ENCODE measurements at places on chromosomes 7 and 10.

DNA sequence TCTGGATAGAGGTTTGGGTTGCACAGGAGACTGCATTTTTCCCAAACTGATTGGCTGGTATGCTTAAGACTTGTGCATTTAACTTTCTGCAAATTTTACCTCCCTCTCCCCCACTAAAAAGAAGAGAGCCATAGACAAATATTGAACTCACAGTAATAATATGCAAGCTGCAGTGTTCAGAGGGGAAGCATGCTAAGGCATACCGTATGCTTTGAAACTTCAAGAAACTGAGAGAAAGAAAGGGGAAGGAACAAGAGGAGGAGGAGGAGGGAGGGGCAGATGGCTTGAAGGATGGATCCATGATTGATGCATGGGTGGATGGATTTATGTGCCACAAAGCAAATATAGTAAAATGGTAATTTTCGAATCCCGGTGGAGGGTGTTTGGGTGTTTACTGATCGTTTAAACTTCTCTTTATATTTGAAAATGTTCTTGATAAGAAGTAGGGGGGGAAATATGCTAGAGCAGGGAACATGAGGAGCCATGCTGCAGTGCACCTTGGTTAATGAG, 7.8 kb upstream of the KLF6 start:
- no peak for DNase-seq

- DNase-seq: no peak
Measured at GRCh38 chr10:33507662-33508425, 173.4 kb upstream of the NRP1 start.

DNA sequence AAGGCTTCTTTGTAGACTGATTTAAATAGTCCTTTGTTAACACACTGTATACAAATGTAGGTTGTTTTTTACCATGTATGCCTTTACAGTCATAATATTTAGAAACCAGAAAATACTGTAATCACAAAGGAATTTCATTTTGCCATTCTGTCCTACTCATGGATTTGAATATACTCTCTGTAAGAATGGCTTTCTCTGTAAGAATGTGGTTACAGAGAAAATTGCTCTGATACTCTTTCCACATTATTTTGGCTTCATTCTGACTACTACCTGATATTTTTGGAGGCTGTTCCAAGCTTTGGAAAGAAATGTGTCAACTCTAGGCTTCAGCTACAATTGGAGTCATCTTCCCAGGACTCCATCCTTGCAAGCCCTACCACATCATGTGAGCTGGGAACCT, 23.5 kb downstream of the CH25H start:
- no peak for DNase-seq

DNA sequence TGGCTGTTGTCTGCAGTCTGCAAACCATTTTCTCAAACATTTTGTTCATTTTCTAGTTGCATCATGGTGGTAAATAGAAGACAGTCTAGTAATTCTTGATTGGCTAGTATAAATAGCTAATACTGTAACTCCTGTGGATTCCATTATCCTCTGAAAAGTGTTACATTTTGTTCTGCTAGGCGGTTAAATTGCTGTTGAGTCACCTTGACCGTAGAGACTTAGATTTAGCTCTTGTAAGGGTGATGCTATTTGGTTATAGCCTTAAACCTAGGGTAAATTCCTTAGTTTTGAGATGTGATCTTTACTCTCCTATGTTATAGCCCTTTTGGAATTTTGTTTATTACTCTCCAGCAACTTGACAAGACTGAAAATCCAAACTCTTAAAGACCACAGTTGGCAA, 58.8 kb downstream of the SHOC2 start:
- no peak for DNase-seq

- no peak for DNase-seq
Measured at GRCh38 chr10:70729763-70730357, 55.3 kb downstream of the TBATA start.

- DNase-seq: no peak
Measured at GRCh38 chr7:155534691-155535090, 11.7 kb downstream of the CNPY1 start.

DNA sequence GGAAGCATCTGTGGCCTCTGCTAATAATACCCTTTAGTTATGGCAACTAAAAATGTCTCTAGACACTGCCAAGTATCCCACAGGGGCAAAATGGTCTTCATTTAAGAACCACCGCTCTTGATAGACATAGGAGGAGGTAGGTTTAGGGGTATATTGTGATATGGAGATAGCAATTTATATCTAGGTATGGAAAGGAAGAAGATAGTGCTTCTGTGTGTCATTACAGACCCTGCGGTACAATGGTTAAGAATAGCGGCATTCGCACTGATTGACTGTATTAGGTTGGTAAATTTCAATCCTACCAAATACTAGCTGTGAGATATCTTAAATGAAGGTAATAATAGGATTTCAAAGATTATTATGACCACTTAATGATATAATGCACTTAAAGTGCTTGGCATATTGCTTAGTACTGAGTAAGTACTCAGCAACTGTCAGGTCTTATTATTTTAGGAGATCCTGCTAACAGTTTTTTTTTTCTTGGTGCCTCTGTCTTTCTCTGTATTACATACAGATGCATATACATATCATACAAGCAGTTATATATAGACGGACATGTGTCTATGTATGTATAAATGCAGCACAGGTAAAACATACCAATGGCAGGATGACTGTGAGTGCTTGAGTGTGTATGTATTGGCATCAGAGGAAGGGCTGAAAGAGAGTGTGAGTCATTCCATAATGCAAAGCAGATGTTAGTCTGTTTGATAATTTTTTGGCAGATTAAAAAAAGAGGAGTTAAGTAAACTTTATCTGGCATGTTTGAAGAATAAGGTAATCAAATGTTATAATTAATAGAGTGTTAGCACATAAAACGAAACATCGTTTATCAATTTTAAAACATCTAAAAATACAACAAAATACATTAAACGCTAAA, 50.0 kb upstream of the ITGB8 start:
- peak; percentile 57 for DNase-seq

GRCh38 chr7:131080754-131081153, 246.9 kb upstream of the MKLN1 start:
- DNase-seq: no peak

GRCh38 chr10:132811891-132812481, 26.0 kb upstream of the NKX6-2 start:
- DNase-seq: no peak

DNA sequence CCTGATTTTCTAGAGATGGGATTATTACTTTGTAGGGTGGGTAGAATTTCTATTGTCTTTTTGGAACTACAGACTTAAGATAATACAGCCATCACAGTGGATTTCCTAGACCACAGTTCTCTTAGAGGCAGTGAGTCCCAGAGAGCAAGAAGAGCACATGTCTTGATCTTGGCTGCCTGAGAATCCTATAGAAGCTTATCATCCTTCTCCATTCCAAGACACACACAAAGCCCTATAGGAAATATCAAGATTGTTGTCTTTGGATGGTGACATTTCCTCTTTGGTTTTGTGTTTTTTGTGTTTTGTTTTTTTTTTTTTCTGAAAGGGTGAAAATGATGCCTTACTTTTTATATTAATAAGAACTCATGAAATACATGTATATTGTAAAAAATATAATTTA, 143.1 kb downstream of the AHR start:
- DNase-seq: no peak

DNA sequence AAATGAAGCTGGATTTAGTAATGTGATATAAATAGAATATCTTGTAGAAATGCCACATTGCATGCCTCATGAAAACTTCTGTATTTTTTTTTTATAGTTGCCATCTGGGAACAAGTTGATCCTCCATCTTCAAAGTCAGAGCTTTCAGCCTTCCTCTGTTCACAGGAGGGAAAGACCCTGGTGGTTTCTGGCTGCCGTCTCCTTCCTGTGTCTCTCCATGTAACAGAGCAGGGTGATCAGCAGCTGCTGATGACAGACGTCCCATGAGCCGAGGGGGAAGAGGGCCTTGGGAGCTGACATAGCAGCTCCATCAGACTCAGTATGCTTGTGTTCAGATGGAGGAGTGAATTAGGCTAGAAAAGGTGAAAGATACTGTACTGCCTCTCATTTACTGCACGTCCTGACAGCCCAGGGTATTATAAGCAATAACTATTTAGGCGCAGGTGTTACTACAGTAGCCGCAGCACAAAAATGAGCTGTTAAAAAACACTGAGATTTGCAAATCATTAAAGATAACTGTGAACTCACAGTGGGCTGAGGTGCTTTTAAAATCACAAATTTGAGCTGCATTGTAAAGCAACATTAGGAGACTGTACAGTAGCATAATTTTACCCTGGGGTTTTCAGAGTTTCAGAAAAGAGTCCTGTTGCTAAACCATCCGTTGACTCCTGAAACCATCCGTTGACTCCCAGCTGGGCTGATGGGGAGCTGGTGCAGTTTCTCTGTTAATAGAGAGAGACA, 103.3 kb downstream of the CFAP58 start:
- no peak for DNase-seq

DNA sequence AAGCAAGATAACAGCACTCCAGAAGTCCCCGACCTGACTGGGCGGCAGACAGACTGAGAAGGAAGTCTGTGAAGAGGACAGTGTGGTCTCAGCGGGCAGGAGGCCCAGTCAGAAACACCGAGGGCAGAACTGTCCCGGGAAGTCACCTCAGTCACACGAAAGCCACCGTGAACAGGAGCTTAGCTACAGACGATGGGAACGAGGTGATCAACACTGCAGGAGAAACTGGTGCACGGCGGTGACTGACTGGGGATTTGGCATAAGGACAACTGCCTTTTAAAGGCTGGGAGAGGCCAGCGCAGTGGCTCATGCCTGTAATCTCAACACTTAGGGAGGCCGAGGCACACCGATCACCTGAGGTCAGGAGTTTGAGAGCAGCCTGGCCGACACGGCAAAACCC, 217.8 kb downstream of the PTPRN2 start:
- no peak for DNase-seq

GRCh38 chr7:133846203-133846945, 280.8 kb upstream of the LRGUK start:
- DNase-seq: no peak

DNA sequence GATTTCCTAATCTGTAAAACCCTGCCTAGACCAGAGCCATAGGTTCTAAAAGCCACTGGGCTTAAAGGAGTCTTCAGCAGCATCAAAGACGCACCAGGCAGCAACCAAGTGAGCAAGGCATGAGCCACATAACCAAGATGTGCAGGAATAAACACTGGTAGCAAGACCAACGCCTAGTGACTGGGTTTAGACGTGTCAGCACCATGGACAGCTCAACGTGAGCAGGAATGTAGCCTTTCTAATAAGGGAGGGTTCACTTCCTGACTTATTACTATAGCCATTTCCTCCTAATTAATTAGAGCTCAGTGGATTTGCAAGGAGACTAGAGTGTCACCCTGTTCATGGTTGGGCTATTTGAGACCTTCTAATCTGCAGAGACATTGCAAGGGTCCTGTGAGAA, 223.7 kb downstream of the LHFPL3 start:
- peak; percentile 15 for DNase-seq

GRCh38 chr7:15327001-15327400, 234.8 kb downstream of the AGMO start:
- DNase-seq: no peak

- DNase-seq: no peak
Measured at GRCh38 chr7:100556541-100556940, 17.2 kb downstream of the SAP25 start.

DNA sequence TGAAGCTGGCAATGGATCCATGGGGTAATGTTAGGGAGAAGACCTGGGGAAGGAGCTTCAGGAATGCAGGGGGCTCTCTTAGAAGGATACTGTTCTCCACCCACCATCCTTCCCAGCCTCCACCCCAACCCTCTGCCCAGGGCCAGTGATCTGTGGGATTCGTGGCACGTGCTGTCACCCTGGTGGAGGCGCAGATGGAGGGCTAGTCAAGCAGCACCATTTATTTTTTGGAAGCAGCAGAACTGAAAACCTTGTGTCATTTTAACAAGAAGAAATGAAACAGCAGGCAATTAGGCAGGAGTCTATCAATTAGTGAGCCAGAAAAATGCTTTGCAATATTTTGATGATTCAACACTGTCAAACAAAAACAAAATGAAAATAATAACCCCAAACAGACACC, 155.9 kb downstream of the SH2D4B start:
- DNase-seq: no peak

DNA sequence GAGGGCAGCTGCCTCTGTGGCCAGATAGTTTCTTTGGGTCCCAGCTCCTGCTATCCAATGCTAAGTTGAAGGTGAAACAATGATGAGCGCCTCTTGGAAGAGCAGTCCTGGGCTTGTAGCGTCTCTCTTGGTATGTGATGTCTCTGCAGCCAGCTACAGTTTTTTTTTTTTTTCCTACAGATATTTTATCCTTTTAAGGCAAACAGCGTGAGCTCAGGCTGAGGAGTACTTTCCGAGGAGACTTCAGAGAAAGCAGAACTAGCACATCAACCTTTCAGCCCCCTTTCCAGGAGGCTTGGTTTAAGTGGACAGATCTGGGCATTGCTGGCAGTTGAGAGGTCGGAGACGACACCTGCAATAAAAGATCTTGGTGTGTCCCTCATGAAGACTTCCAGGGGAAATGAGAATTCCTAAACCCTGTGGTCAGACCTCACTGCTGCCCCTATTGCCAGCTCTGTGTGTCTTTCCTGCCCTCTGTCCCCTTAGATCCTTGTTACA, 9.1 kb downstream of the PRKG1 start:
- no peak for DNase-seq

DNA sequence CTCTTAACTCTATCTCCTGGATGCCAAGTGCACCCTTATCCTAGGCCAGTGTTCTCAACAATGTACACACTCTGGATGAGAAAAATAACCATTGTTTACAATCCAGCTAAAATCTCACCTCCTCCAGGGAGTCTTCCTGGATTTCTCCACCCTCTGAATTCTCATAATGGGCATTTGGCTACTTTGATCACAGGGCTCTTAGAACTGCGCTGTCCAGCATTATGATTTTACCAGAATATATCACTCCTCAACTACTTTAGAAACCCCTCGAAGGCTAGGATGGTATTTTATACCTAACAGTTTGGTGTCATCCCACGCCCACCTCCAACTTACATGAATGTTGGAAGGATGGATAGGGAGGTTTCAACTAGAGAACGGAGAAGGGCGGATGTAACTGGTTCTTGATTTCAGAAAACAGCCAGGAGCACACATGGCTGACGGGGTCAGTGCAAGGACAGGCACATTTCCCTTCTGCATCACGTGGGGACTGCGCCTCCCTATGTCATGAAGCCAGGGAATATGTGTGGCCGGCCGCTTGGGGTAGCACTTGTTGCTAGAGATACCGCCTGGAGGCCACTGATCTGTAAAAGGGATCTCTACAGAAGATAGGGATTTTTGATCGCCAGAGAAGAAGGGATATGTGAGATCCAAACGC, 1.2 kb upstream of the ATP6V0E2 start:
- peak; percentile 78 for DNase-seq

DNA sequence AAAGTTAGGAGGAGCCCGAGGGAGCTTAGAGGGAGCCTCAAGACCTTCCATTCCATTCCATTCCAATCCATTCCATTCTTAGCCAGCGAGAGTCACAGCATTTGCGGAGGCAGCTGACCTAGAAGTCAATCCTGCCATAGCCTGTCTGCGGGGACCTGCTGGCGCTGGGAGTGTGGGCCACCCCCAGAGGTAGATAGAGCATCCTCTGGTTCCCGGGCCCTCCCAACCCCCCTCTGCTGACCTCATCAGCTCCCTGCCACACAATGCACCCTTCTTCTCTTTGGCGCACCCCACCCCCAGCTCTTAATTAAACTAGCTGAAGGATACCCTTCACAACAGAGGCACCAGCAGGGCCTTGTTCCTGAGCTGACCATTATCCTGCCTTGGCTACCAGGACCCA, 152.5 kb upstream of the ZMIZ1 start:
- DNase-seq: no peak

GRCh38 chr7:32150589-32150988, 80.4 kb upstream of the PDE1C start:
- DNase-seq: no peak
